ENCODE measurements at places on chromosomes 2 and 18.

- DNase-seq: no peak
These were observed 138.6 kb downstream of the BCL2 start for GRCh38 chr18:63180971-63181376.

- peak; percentile 53 for DNase-seq
These were observed at the start of gene FAM110C for GRCh38 chr2:46471-47345. FAM110C (minus strand) TSS chr2:46505; CDS start chr2:46385, 120 bp downstream.

GRCh38 chr2:96868555-96869280 lies 1.2 kb downstream of the SEMA4C start:
- DNase-seq: peak; percentile 60

DNA sequence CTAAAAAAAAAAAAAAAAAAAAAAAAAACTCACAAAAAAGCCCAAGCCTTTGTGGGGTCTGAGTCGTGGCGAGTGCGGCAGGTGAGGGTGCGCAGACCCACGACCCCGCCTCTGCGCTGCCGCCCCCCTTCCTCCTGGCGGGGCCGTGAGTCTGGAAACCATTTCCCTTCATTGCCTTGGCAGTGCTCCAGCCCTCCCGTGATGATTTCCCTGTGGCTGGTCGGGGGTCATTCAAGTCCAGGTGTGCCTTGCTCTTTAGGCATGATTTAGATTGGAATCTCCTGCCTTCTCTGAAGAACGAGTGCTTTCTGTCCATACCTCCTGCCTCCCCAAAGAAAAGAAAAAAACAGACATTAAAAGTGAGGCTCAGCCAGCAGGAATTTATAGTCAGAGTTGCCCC lies 161.8 kb downstream of the FAM210A start:
- DNase-seq: no peak

DNA sequence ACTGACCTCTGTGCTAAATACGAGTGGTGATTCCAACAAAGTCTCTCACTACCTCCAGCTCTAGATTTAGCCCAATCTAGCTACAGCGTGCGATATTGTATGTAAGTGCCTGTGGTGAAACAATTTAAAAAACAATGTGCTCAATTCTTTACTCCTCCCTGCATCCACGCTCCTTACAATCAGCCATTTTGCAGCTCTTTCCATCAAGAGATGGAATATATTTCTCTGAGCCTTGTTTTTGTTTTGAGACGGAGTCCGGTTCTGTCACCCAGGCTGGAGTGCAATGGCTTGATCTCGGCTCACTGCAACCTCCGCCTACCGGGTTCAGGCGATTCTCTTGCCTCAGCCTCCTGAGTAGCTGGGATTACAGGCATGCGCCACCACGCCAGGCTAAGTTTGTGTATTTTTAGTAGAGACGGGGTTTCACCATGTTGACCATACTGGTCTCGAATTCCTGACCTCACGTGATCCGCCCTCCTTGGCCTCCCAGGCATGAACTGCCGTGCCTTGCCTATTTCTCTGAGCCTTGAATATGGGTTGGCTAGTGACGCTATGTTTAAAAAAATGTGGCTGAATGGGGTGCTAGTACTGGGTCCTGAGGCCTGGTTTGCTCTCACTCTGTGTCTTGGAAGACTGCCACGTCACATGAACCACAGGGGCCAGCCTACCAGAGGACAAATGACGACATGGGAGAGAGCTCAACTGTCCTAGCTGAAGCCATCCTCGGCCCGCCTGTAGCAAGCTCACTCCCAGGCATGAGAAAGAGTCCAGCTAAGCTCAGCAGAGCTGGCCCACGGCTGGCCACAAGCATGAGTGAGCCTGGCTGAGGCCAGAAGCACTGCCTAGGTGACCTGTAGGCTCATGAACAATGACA lies 14.8 kb downstream of the WDFY1 start:
- DNase-seq: no peak

- DNase-seq: no peak
These were observed 122.2 kb upstream of the NXPH2 start for GRCh38 chr2:138902239-138902871.

DNA sequence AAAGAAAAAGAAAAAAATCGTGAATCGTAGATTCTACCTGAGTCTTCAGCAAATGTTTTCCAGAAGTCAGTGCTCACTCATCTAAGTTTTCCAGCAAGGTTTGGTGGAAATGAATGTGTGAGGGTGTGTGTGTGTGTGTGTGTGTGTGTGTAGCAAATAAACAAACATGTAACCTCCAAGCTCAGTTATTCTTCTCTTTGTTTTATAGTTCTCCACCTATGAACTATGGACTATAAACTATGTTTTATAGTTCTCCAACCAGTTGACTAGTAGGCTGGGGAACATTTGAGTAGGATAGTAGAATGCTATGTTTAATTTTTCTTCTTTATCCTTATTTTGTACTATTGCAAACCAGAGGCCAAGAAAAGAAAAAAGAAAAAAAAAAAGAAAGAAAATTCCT lies 44.6 kb upstream of the SERPINE2 start:
- DNase-seq: no peak

GRCh38 chr2:74554820-74555531 lies 456 bp downstream of the DOK1 start:
- peak; percentile 51 for DNase-seq

GRCh38 chr2:26672112-26672817 lies 20.3 kb upstream of the KCNK3 start:
- DNase-seq: no peak

DNA sequence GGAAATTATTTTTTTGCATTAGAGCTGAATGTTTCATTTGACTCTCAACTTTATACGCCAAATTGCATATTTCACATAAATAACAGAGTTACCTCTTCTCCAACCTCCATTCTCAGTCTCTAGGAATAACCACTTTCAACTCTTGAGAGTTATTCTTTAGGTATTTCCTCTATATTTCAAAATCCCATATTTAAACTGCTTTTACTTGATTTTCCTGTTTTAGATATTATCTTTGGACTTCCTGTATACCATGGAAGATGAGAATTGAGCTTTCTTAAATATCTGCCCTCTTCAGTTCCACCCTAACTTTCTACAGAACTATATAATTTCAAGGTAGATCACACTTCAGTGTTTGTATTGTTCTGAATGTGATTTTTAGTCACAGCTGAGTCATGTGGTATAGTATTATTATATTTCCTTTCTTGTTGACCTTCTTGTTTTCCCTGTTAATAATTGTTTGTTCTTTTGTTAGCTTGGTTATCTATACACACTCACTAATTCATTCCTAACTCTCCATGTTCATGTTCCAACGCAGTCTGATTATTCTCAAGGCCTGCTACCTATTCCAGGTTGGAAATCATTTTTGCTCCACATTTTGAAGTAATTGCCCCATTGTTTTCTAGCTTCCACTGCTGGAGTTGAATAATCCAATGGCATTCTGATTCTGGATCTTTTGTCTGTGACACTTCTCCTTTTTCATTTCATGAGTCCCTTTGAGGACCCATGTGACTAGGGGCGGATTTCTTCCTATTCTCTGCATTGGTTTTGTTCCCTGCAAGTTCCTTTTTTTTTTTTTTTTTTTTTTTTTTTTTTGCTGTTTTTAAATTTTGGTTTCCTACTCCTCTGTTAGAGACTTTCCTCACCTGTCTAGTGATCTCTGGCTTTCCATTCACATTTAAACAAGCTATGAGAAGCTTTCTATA lies 156.8 kb upstream of the RBMS1 start:
- DNase-seq: no peak

GRCh38 chr2:241798631-241799521 lies 10.1 kb upstream of the NEU4 start:
- DNase-seq: no peak

DNA sequence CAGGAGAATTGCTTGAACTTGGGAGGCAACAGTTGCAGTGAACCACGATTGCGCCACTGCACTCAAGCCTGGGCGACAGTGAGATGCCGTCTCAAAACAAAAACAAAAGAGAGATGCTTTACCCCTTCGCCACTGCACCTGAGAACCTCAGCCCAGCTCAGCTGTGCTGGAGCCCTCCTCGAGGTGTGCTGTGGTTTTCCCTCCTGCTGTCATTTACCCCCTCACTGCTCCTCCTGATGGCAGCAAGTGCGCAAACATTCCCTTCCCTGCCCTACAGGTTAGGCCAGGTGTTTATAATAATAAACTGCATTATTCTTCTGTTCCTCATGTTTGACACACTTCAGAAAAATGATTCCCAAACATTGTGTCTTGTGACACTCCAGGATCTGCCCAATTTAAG lies 8.4 kb downstream of the FBXO36 start:
- DNase-seq: no peak

GRCh38 chr2:79393806-79394484 lies 118.9 kb upstream of the CTNNA2 start:
- DNase-seq: no peak

GRCh38 chr2:18473241-18474181 lies 86.9 kb downstream of the RDH14 start:
- no peak for DNase-seq

- DNase-seq: peak; percentile 59
These were observed 93.9 kb upstream of the LGALSL start for GRCh38 chr2:64359892-64360657.

All from stimulated activated CD4-positive, alpha-beta T cell treated with anti-CD3 and anti-CD28 coated beads, Interleukin-4, amount 100 ng/mL, for 1 hour (primary cell).